Progenitor cell of endocrine pancreas (in vitro differentiated cells): ENCODE measurements at places on chromosomes 11 and 22. TPM values are rescaled to one million over a fixed set of nuclear protein-coding genes. Genes with fewer than 3 reads are reported as not detected.

- DNase-seq: no peak
- no peak overlapping the region for H3K4me3 ChIP-seq
- H3K27ac ChIP-seq: peak overlapping the region; percentile 59
- peaks cover 37% of the 10 kb centered on the region for H3K4me1 ChIP-seq
These were observed 55.4 kb downstream of the HSD17B12 start for GRCh38 chr11:43735961-43736360.

DNA sequence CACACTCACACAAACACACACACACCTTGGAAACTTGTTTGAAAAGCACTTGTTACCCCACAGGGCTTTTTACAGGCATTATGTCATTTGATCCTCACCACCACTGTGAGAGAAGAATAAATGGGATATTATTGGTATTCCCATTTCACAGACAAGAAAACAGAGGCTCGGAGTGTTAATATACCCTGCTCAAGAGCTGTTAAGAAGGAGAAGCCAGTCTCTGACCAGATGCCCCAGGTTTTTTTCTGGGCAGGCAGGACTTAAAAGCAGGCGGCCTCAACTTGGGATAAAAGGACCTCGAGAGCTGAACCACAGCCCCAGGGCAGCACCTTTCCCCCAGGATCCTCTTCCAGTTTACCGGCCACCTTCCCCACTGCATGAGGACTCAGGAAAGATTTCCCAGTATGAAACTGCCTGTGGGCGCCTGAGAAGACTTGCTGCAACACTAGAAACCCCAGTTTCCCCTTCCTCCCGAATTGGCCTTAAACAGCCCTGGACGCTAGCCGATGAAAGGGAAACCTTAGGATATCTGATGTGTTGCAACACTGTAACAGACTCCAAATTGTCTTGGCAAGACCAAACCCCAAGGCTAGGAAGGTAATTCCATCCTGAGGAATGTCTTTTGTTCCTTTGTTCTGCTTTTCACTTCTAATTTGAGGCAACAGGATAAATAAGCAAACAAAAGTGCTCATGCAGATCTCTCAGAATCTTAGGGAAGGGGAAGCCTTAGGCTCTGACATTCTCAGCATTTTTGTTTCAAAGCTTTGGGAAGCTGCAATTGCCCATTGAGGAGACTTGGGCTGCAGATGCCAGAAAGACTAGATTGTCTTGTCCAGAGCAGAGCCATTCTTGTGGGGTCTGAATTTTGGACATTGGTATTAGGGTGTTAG lies 173.5 kb downstream of the TRIM29 start:
- peaks cover 6% of the 10 kb centered on the region for H3K27me3 ChIP-seq
- no peak overlapping the region for H3K27ac ChIP-seq
- H3K4me1 ChIP-seq: no peaks in the 10 kb centered on the region
- no peak overlapping the region for H3K4me3 ChIP-seq
- no peaks in the 10 kb centered on the region for H3K36me3 ChIP-seq

GRCh38 chr22:33512908-33513307 lies 407.4 kb downstream of the LARGE1 start:
- H3K27me3 ChIP-seq: no peaks in the 10 kb centered on the region
- no peak for DNase-seq
- peaks cover 28% of the 10 kb centered on the region for H3K4me1 ChIP-seq
- no peak overlapping the region for H3K4me3 ChIP-seq

Gene TRIM64
- not detected in 2 replicates for total RNA-seq

GRCh38 chr22:21972293-21972779 lies 10.3 kb downstream of the TOP3B start:
- H3K4me1 ChIP-seq: no peaks in the 10 kb centered on the region
- DNase-seq: peak; percentile 45
- no peak overlapping the region for H3K27ac ChIP-seq
- H3K4me3 ChIP-seq: no peak overlapping the region

Gene ADAMTS8
- total RNA-seq: 0.22 and 0.40 TPM in 2 replicates

DNA sequence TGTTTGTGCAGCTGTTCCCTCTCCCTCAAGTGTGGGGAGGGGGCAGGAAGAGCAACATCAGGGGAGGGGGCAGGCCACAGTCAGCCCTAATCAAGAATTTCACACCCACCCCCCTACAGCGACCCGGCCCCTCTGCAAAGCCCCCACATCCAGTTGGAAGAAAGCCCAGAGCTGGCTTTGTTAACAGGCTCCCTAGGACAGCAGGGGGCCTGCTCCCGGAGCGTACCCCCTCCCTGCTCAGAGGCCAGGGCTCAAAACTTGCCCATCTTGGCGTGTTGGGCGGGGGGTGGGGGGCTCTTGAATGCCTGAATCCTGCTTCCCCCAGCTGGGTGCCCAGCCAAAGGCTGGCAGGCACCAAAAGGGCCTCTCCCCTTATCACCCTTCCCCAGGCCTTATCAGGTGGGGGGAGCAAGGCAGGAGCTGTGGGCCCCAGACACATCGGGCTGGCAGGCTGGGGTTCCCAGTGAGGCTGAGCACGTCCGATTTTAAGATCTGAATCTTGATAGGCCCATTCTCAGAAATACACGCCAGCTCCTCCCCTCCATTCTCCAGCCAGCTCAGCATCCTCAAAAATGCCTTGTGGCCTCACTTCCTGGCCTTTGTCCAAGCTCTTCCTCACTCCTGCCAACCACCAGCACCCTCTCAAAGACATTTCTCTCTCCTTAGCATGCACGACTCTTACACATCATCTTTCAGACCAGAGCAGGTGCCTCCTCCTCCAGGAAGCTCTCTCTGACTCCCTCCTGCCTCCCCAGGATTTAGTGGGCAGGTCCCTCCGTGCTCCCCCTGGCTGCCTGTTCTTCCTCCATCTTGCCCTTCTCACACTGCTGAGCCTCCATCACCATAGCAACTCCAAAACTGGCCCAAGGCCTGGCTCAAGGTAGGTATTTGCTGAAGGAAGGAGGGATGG lies 384.8 kb downstream of the MN1 start:
- no peak overlapping the region for H3K4me3 ChIP-seq
- no peaks in the 10 kb centered on the region for H3K36me3 ChIP-seq
- H3K27ac ChIP-seq: peak overlapping the region; percentile 62
- DNase-seq: no peak
- H3K4me1 ChIP-seq: peaks cover 13% of the 10 kb centered on the region
- H3K27me3 ChIP-seq: peaks cover 26% of the 10 kb centered on the region

DNA sequence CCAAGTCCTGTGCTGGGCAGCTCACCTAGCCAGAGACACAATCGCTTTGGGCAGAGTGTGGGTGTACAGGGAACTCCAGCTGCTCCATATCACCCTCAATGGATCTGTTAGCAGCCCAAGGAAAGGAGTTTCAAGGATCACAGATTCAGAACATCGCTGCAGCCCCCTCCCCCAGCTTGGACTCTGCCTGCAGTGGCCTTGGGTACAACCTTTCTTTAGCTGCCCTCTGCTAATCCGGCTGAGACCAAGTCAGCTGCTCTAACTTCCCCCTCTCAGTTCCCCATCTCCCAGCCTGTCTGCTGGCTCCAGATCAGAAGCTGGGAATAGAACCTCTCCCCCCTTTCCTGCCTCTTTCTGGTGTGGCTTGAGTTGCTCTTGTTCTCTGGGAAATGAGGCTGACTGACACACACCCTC lies 1.3 kb downstream of the TMEM86A start:
- no peak for DNase-seq
- H3K36me3 ChIP-seq: peaks cover 2% of the 10 kb centered on the region
- H3K4me1 ChIP-seq: peaks cover 11% of the 10 kb centered on the region
- peaks cover 18% of the 10 kb centered on the region for H3K27me3 ChIP-seq
- peak overlapping the region; percentile 94 for H3K27ac ChIP-seq

- H3K36me3 ChIP-seq: peaks cover 26% of the 10 kb centered on the region
- H3K4me3 ChIP-seq: no peak overlapping the region
- no peak overlapping the region for H3K27ac ChIP-seq
- H3K27me3 ChIP-seq: no peaks in the 10 kb centered on the region
These were observed 52.6 kb downstream of the RDX start for GRCh38 chr11:110243791-110244190.

DNA sequence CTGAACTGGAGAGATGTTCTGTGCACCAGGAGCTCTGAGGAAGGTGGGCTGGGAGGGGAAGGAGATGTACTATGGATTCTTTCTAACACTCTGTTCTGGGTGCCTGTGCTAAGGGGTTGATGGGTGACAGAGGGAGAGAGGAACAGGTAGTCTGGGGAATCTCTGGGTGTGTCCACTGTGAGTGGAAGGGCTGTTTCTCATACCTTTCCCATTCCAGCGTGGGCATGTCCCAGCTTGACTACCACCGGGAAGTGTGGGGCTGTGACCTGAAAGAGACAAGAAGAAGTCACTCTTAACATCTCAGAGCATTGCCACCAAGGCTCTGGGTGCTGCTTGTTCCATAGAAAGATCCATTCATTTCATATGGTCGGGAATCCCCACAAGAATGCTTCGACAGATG lies 121.9 kb downstream of the FBXO7 start:
- no peaks in the 10 kb centered on the region for H3K36me3 ChIP-seq
- H3K27me3 ChIP-seq: peaks cover 9% of the 10 kb centered on the region
- H3K4me1 ChIP-seq: no peaks in the 10 kb centered on the region
- no peak overlapping the region for H3K4me3 ChIP-seq
- H3K27ac ChIP-seq: no peak overlapping the region
- no peak for DNase-seq

DNA sequence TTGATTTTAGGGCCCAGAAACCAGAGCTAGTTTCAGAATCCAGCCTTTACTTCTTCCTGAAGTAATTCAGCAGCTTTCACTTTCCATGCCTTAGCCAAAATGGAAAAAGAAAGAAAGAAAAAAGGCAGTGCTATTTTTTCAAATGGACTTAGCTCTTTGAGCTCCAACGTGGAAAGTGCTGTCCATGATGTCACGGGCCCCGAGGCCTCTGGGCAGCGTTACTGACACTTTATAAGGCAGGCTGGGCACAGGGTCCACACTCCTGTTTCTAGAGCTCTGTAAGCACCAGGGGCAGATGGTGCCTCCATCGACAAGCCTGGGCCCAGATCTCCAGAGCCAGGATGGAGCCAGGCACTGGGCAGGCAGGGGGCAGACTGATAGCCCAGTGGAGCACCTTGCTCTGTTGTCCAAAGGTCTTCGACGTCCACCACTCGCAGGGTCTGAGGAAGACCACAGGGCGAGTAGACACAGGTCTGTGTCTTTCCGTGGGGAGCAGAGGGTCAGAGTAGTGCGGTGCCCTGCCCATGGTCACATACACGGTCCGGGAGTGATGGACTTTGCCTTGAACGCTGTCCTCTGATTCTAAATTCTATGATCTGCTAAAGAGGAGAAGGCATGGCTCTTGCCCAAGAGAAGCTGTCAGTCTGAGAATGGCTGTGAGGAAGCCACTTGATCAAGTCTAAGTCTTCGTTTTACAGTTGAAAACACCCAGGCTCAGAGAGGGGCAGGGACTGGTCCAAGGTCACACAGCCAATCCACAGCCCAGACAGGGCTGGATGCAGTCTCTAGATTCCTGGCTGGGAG lies 22.0 kb upstream of the WNT11 start:
- H3K4me3 ChIP-seq: no peak overlapping the region
- no peak for DNase-seq
- H3K27me3 ChIP-seq: peaks cover 31% of the 10 kb centered on the region
- H3K27ac ChIP-seq: no peak overlapping the region

Gene JOSD1
- total RNA-seq: 40.6 and 46.3 TPM in 2 replicates

DNA sequence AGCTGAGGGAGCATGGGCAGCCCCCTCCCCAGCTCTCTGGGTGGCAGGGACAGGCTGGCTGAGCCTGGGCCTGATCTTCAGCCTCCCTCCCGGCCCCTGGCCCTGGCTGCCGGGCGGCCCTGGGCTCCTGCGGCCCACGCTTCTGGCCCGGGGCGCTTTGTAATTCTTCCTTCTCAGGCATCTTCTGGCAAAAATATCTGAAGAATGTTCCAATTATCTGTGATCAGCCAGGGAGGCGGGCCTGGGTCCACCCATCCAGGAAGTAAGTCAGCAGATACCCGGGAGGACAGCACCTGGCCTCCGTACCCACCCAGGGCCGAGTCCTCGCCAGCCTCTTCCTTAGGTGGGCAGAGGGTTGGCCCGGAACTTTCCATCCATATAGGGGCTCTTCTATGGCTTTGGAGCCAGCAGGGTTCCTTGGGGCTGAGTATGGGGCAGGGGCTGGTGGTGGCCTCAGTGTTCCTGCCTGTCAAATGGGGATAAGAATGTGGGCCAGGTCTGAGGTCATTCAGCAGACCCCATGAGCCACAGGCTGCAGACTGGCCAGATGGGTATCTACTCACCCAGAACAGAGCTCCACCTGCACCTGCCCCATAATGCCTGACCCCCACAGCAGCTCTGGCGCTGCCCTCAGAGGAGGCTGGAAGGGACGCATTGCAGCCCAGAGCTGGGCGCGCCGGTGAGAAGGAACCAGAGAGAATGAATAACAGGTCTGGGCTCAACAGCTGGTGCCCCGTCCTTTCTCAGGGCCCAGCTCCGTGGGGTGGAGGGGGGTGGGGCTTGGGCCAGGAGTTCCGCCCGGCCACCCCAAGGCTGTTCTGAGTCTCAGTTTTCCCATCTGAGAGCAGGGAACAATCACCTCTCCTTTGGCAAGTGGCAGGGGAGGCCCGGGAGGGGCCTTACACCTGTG lies 16.2 kb downstream of the WNT7B start:
- H3K36me3 ChIP-seq: no peaks in the 10 kb centered on the region
- no peak overlapping the region for H3K27ac ChIP-seq
- no peak for DNase-seq
- peaks cover 9% of the 10 kb centered on the region for H3K4me1 ChIP-seq

- no peak overlapping the region for H3K4me3 ChIP-seq
- no peaks in the 10 kb centered on the region for H3K36me3 ChIP-seq
- H3K27me3 ChIP-seq: peaks cover 4% of the 10 kb centered on the region
- H3K4me1 ChIP-seq: peaks cover 21% of the 10 kb centered on the region
- no peak for DNase-seq
- no peak overlapping the region for H3K27ac ChIP-seq
These were observed 412.6 kb downstream of the TENM4 start for GRCh38 chr11:79028225-79028624.

GRCh38 chr22:32475468-32476010 lies 928 bp downstream of the FBXO7 start:
- no peak for DNase-seq
- no peaks in the 10 kb centered on the region for H3K27me3 ChIP-seq
- H3K4me1 ChIP-seq: peaks cover 18% of the 10 kb centered on the region
- no peaks in the 10 kb centered on the region for H3K36me3 ChIP-seq
- H3K27ac ChIP-seq: peak overlapping the region; percentile 95

DNA sequence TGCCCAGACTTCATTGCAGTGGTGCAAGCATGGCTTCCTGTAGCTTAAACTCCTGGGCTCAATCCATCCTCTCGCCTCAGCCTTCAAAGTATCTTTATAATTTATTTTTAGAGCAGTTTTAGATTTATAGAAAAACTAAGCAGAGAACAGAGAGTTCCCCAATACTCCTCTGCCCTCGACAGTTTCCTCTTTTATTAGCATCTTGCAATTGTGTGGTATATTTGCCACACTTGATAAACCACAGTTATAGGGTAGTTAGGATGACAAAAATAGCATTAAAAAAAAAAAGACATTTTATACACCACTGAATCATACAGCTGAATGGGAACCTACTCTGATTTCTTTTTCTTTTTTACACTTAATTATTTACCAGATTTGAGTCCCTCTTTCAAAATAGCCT lies 31.2 kb downstream of the MS4A2 start:
- H3K36me3 ChIP-seq: peaks cover 3% of the 10 kb centered on the region
- H3K4me1 ChIP-seq: peaks cover 12% of the 10 kb centered on the region
- H3K4me3 ChIP-seq: no peak overlapping the region
- no peaks in the 10 kb centered on the region for H3K27me3 ChIP-seq

Gene APOBEC3B
- 10.1 and 12.6 TPM in 2 replicates for total RNA-seq

GRCh38 chr22:27245056-27245455 lies 556.5 kb downstream of the MN1 start:
- H3K4me3 ChIP-seq: no peak overlapping the region
- no peaks in the 10 kb centered on the region for H3K36me3 ChIP-seq
- DNase-seq: no peak
- peaks cover 13% of the 10 kb centered on the region for H3K4me1 ChIP-seq
- H3K27ac ChIP-seq: no peak overlapping the region

- no peaks in the 10 kb centered on the region for H3K27me3 ChIP-seq
- peaks cover 2% of the 10 kb centered on the region for H3K36me3 ChIP-seq
- DNase-seq: no peak
- peaks cover 45% of the 10 kb centered on the region for H3K4me1 ChIP-seq
- H3K4me3 ChIP-seq: no peak overlapping the region
These were observed 43.6 kb downstream of the TEAD1 start for GRCh38 chr11:12717851-12718291.

Gene KRTAP5-1
- total RNA-seq: not detected in 2 replicates

Gene OR8D1
- not detected in 2 replicates for total RNA-seq
